NCI-H146 (cell line): ENCODE measurements at places on chromosomes 7 and 10.

DNA sequence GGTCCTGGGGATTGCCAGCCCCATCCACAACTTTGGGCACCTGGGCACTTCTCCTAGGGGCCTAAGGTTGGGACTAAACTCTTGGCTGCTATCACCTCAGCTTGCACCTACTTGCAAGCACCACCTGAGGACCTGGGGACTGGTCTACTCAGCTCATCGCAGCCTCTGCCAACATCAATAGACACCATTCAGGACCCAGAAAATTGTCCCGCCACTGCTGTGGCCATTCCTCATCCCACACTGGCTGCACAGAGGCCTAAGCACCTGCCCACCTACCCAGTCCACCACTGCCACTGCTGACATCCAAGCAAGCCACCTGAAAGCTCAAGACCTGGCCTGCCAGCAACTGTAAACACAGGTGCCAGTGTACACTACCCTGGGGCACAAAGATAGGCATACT lies 234.1 kb downstream of the STK31 start:
- no peak for DNase-seq

- peak; percentile 30 for DNase-seq
Observed at GRCh38 chr10:1050554-1050953, 1.6 kb upstream of the IDI1 start.

DNA sequence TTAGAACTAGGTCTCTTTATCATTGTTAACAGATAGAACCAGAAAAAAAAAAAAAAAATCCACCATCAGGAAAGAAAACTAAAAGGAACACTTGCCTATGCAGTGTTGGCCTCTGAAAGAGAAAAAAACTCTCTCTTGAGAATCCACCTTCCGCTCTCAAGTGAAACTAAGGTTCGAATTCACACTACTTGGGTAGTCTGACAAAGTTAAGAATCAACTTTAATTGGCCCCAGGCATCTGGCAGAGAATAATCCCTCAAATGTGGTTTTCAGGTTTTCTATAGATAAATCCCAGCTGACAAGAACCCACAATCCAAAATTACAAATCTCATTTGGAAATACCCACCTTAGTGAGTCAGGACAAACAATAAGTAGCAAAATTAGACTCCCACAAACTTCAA lies 199.7 kb upstream of the LRRN3 start:
- DNase-seq: no peak

GRCh38 chr10:132551808-132552130 lies 14.2 kb downstream of the INPP5A start:
- DNase-seq: no peak

DNA sequence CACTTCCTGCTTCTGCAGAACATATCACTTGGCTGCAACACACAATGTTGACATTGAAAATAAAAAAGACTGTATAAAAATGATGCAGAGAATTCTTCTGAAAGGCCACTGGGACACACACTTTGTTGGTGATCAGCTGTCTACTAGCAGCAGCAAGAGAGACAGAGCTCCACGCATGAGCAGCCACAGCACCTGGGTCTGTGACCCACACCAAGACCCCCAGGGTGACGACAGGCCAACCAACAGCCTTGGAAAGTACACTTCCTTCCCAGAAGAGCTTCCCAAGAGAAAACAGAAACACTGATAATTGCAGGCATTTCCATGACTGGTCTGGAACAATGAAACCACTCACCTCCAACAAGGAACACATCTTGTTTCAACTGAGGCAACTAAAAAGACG lies 239.0 kb downstream of the DIP2C start:
- DNase-seq: no peak

- no peak for DNase-seq
Observed at GRCh38 chr7:112485766-112486165, 5.0 kb downstream of the LSMEM1 start.

DNA sequence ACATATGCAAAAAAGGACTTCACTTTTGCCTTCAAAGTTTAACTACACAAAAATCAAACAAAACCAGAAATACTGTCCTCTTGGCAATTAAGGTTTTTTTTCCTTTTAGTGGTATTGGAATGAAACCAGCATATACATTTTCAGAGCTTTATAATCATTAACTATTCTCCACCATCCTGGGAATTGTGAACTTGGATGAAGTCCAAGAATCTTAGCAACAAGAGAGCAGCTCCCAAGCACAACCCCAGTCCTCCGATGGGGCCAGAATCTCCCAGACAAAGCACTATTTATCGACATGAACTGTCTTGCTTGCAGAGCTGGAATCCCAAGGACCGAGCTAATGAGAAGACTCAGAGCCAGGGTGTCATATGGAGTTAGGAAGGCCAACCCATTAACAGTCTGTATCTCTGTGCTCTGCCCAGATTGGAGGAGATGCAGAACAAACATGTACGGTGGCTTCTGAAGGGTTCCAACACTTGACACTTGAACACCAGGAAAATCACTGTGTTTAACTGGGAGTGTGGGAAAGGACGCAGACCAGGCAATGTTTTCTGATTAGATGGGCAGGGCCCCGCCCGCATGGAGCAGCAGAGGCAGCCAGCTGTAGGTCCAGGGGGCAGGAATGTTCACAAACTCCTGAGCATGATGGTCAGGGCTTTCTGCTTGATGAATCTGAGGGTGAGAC lies 35.5 kb downstream of the PPP1R3C start:
- DNase-seq: peak; percentile 61

DNA sequence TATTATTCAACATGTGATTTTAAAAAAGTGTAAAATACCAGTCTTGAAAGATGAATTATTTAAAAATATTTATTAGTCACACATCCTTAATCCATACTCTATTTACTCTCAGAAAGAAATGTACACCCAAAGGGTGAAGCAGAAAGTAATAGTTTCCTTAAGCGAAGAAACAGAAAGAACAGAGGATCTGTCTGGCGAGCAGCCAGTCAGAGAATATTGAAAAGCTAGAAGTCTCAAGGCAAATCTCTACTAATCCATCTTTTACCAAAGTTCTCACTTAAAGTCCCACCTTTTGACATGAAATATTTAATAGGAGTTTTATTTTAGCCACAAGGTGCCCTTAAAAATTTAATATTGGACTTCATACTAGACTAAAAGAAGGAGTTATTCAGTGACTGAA lies 46.7 kb downstream of the MKX start:
- DNase-seq: no peak

DNA sequence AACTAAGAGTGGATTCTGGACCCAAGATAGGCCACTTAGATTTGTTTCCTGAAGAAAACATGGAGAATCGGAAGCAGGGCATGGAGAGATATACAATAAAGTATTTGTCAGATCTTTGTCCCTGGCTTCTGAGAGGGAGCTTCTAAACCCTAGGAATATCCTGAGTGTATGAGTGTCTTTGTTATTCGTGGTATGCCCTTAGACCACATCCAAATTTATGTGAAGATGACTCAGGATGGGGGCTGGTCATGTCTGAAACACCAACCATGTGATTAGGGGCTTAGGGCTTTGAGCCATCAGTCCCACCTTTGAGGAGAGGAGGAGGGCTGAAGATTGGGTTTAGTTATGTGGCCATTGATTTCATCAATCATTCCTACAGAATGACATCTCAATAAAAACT lies 69.7 kb upstream of the PLPP4 start:
- no peak for DNase-seq

DNA sequence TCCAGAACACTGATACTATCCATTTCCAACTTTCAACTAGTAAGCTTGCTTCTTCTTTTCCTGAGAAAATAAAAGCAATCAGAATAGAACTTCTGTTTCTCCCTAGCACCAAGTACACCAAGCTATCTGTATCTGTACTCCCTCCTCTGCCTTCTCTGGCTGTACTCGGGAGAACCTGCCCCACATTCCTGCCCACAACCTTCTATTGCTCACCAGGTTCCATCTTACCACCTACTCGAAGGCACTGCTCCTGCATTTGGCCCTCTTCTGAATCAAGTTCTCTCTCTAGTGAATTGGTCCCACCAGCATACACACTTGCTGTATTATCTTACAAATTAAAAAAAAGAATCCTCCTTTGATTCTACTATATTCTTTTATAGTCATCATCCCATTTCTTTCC lies 169.6 kb upstream of the PTN start:
- no peak for DNase-seq

GRCh38 chr10:54800741-54801421 lies at the start of gene PCDH15:
TSS of gene PCDH15 (minus strand) at chr10:54801231. CDS start at chr10:54664262, 136,969 bp downstream.
- peak; percentile 81 for DNase-seq

DNA sequence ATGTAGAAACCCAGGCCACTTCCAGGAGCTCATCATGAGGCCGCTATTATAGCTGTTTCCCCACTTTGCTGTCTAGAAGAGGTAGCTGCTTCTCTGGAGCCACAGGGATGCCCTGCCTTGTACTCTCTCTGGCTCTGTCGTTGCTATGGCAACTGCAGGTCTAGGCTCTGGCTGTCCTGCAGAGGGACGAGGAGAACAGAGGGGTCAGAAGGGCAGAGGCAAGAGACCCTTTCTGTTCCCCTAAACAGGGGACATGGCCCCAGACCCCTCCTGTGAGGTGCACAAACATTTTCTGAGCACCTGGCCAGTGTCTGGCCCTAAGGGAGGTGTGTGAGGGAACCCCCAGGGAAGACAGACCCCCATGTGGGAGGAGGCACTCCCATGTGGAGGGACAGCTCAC lies 31.4 kb downstream of the ITPRIP start:
- DNase-seq: peak; percentile 20
